ENCODE measurements at places on chromosomes 1 and 21.

DNA sequence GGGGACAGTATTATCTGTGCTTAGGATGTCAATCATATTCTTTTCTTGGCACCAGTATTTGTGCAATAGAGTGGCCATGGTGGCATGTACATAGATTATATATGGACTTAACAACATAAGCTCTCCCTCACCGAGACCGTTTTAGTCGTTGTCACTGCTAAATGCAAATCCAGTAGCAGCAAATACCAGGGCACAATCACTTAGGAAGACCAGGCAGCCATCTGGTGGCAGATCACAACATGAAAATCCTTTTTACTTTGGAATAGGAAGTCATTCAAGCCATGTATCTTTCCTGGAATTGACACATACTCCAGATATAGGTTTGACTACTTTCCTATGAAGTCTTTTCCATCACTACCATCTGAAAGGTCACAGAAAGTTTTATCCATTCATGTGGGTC is 53.2 kb upstream of the C1orf87 start:
- DNase-seq: no peak

- DNase-seq: no peak
Observed at GRCh38 chr1:14061722-14062121, 361.7 kb downstream of the PRDM2 start.

- no peak for DNase-seq
Observed at GRCh38 chr1:232795497-232796053, 9.6 kb upstream of the MAP10 start.

DNA sequence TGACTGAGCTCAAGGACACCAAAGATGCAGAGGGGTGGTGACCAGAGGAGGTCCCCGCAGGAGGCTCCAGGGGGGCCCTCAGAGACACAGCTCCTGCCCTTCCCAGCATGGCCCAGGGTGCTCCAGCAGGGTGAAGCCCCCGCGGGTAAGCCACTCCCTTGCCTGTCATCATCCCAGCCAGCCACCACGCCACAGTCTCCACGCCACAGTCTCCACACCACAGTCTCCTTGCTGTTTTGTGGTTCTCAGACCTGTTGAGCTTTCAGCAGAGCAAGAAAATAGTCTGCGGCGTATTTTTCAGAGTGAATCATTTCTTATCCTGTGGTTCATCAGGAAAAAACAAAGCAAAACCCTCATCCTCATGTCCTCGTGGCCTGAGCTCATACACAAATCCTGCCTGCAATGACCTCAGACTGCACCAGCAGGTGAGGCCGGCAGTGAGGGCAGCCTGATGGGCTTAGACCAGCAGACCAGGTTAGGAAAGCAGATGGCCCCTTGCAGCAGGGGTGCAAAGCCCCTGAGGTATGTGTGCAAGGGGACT is 25.7 kb upstream of the ABCG1 start:
- no peak for DNase-seq

DNA sequence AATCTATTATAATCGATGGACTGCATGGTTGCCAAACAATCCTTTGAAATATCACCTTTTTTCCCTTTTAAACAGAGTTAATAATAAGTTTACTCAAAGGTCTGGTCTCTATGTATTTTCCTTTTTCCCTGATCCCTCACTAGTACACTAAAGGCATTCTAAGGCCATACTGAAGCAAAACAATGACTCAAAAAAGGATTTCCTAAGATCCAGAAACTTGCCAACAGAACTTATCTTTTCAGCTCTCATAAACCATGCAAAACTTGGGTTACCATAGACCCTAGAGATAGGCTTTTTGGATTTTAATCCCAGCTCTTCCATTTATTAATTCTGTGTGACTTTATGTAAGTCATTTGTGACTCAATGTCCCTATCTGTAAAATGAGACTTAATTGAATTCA is 77.1 kb downstream of the IFI44 start:
- DNase-seq: peak; percentile 66

DNA sequence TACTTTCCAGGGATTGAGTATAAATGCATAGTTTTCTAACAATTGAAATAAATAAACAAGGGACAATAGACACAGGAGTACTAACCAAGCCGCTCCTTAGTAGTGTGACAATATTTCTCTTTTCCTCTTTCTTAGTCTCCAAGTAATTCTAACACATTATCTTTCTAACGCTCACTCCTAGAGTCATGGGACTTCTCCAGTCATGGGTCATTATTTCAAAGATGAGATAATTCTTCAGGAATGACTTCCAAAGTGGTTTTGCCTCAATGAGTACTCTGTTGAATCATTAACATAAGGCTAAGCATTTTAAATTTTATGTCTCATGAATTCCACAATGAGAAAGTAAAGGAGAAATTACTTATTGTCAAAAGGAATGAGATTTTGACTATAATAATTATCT is 605.8 kb upstream of the ADAMTS5 start:
- peak; percentile 68 for DNase-seq

DNA sequence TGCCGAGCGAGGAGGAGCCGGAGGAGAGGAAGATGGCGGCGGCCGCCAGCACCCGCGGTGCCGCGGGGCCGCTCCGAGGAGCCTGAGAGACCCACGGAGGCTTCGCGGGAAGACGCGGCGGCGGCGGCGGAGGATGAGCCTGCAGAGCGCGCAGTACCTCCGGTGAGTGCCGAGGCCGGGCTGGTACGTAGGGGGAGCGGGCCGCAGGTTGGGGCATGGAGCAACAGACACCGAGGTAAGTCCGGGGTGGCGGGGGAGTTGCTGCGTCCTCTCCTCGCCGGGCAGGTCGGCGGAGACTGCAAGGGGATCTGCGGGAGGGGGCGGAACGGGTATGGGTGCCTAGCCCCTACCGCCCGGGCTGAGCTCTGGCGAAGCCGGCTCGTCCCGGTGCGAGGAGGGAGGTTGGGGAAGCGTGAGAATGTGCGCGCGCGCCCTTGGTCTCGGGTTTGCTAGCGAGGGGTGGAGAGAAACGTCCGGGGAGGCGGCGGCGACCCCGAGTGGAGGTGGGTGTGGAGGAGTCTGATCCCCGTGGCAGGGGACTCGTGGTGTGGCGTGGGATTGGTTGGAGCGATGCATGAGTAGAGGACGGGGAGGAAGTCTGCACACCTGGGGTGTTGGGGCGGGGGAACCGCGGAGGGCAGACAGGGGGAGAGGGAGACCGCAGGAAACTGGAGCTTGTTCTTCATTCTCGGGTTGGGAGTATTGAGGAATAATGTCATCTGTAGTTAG is at the start of gene SMG7:
TSS of gene SMG7 (plus strand) at position 12 of the 729 bp plus-strand sequence. CDS start at position 134, 122 bp downstream.
- DNase-seq: peak; percentile 69

- DNase-seq: peak; percentile 89
Observed at GRCh38 chr1:8497210-8497819, 179.4 kb downstream of the SLC45A1 start.

DNA sequence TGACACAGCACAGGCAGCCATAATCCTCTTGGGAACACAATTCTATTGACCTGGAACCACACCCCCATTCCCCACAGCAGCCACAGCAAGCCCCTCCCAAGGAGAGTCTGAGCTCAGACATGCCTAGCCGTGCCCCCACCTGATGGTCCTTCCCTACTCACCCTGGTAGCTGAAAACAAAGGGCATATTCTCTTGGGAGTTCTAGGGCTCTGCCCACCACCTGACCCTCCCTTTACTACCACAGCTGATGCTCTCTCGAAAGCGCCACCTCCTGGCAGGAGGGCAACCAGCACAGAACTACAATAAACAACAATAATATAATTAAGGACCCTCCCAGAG is 184.8 kb upstream of the COA6 start:
- DNase-seq: no peak

GRCh38 chr1:118147522-118147921 is 37.5 kb downstream of the SPAG17 start:
- DNase-seq: peak; percentile 90

GRCh38 chr1:2415337-2415736 is 3.0 kb upstream of the PEX10 start:
- no peak for DNase-seq

- DNase-seq: no peak
Observed at GRCh38 chr1:203589171-203589570, 37.5 kb upstream of the ATP2B4 start.

DNA sequence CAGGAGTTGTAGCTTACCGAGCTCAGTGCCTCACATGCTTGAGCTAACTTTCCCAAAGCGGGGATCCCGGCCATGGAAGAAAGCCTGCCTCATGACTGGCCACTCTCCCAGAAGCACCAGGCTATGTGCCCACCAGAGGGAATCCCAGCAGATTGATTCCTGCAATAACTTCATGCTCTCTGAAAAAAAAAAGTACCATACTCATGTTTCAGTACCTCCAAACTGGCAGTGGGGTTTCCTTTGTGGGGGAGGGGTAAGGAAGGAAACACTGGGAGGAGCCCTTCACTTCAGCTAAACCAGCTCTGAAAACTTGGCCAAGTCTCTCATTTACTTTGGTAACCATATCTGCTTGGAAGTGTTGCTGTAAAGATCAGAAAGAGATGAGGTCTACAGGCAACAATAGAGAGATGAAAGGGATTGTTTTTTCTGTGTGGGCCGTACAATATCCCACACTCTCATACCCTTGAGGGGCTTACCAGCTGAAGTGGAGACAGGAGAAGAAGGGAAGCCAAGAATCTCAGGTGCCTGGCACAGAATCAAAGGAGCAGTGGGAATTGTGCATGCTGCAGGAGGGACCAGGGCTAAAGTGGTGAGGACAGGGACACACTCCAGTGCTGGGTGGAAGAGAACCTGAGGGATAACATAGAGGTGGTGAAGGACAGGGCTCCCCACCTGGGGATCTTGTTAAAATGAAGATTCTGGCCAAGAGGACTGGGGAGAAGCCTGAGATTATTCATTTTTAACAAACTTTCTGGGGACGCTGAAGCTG is 42.4 kb upstream of the TACSTD2 start:
- peak; percentile 19 for DNase-seq

DNA sequence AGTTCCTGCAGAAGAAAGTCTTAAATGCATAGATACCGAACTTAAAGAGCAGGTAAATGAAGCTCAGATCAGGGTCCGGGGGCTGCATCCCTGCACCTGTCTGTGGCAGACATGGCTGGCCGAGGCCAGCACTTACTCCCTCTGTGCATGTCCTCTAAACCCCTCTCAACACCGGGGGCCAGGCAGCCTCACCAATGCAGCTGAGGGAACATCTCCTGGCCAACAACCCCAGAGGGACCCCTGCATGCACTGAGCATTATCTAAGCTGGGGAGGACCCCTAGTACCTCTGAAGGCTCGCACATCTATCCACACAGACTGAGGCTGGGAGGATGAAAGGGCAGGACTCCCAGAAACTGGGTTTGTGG is 18.4 kb downstream of the TTC34 start:
- DNase-seq: no peak

DNA sequence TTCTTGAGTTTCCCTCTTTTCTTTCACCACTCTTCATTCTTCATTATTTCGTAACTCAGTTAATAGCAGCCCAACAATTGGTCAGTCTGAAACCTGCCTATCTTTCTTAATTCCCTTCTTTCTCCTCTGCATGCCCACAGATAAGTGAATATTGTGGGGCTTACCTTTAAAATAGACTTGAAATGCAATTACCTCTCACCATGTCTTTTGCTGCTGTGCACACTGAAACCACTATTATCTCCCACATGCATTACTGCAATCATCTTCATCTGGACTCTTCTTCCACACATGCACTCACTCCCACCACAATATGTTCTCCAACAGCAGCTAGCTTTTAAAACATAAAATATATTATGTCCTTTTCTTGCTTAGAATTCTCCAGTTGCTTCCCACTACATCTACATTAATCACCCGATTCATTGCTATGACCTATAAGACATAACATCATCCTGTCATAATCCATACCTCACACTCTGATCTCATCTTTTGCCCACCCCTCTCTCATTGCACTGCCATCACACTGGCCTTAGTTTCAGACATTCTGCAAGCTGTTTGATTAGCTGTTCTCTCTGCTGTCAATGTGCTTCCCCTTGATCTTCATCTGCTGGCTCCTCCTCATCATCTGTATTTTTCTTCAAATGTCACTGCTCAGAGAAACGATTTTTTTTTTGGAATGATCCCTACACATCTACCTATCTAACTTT is 304.8 kb downstream of the PTPRC start:
- DNase-seq: no peak

DNA sequence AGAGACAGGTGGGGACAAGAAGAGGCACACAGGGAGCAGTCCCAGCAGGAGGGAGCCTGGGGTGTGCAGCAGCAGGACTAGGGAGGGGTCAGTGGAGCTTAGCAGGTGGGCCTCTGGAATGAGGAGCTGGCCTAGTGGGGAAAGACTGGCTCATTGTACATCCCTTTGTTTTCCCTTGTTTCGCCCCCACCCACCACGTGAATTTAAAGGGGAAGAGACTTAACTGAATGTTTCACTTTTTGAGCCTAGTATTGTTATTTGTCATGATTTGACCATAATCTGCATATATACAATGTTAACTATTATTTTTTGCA is 181.7 kb downstream of the DHRS3 start:
- DNase-seq: no peak

DNA sequence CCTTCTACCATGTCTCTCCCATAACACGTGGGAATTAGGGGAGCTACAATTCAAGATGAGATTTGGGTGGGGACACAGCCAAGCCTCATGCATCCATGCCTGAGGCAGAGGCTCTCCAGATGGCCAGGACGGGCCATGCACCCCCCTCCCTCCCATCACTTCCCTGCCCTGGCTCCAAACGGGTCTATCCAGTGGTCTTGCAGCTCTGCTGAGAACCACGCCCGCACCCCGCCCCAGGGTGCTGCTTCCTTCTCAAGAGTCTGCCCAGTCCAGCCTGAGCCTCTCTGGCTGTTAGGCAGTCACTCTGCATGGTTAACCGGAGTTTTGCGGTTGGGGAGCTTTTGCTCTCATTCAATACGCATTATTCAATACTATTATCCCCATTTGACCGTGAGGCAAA is 131.5 kb upstream of the TMEM51 start:
- DNase-seq: no peak

DNA sequence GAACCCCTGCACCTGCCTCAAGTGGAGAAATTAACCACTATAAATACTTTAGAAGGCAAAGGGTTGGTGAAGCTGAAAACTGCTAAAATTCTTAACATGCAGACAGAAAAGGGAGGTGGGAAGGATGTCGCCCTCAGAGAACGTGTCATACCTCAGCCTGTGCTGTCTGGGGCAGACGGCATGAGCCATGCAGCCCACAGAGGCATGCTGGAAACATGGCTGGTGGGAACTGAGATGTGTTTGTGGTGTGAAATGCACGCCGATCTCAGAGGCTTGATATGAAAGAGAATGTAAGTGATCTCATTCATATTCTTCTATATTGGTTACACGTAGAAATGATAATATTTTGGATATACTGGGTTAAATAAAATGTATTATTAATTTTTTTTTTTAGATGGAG is 16.3 kb downstream of the AGPAT3 start:
- DNase-seq: no peak

- DNase-seq: no peak
Observed at GRCh38 chr1:2304921-2305681, 77.0 kb downstream of the SKI start.

- DNase-seq: no peak
Observed at GRCh38 chr1:3052501-3052900, 16.5 kb upstream of the PRDM16 start.
